ENCODE measurements at places on chromosomes 6 and 20.

DNA sequence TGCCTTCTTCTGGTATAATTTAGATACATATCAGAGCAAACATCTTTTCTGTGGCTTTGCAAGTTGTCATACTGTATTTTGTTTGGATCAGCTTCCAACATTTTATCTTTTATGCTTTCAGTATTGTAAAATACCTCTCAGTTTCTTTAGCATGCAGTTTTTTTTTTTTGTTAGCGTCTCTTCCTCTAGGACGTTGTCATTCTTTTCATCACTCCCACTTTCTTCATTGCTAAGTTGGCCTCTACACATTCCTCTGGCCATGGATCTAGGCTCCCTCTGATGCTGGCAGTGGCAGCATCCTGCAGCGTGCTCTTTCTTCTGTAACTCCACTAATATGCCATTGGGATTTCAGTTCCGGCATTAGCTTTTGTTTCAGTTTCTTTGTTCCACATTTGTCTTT lies 21.7 kb downstream of the RPRD1B start:
- no peak for DNase-seq

DNA sequence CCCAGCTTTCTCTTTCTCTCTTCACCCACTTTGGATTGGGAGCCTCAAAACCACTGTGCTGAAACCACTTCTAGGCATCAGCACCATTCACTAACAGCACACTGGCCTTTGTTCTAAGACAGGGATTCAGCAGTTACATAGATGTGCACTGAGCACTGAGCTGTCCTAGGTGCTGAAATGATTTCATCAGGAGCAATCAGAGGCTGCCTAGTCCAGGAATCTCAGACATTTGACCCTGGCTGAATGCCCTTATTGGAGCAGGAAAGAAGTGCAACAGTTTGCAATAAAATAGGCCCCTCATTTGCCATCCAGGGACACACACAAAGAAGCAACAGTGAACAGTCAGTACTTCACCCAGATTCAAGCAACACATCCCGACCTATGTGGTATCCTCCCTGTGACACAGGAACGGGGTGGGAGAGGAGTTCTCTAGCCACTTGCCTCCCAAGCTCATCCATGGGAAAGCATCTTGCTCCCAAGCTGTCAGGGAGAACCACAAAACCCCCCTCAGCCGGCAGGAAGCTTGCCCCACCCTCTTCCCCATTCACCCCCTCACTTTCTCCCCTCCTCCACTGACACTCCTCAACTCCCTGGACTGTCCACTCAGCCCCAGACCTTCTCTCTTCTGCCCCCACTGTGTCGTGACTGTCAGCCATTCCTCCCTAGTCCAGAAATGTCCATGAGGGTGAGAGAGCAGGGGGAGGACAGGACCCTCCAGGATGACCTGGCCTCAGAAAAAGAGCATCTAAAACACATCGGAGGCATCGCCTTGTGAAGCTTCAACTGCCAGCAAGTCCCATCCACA lies 304.4 kb downstream of the PREX1 start:
- DNase-seq: no peak

DNA sequence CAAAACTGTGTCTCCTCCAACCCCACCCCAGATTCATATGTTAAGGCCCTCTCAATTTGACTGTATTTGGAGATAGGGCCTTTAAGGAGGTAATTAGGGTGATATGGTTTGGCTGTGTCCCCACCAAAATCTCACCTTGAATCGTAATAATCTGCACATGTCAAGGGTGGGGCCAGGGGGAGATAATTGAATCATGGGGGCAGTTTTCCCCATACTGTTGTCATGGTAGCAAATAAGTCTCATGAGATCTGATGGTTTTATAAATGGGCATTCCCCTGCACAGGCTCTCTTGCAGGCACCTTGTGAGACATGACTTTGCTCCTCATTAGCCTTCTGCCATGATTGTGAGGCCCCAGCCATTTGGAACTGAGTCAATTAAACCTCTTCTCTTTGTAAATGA lies 46.6 kb upstream of the TOX2 start:
- DNase-seq: no peak

DNA sequence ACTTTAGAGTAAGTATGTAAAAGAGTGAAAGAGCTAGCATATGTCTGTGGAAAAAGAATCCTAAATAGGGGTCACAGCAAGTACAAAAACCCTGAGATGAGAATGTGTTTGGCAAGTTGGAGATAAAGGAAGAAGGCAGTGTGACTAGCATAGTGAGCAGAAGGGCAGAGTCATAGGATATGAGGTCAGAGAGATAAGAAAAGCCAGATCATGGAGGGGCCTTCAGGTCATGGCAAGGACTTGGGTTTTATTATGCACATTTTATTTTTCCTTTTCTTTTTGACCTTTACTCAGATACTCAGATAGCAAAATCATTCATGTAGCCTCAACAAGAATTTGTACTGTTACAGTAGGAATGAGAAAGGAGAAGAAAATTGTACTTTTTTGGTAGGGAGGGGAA lies 138.0 kb downstream of the GJA1 start:
- DNase-seq: no peak

DNA sequence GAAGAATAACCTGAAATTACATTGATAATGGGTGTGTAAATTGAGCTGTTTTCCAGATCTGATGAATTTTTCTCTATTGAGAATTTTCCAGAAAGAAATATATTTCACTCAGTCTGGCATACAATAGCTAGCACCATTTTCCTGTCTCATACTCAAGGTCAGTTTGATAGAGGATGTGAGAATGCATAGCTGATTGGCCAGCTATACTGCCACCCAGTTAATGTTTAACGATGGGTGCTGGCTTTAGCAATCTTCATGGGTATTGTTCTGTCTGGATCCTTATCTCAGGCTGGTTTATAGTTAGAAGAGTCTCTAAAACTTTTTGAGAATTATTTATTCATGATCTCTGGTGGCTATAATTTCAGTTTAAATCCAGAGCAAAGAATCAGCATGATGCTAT lies 147.4 kb downstream of the HDGFL1 start:
- DNase-seq: no peak

GRCh38 chr20:33784225-33784624 lies 26.9 kb upstream of the CHMP4B start:
- no peak for DNase-seq

DNA sequence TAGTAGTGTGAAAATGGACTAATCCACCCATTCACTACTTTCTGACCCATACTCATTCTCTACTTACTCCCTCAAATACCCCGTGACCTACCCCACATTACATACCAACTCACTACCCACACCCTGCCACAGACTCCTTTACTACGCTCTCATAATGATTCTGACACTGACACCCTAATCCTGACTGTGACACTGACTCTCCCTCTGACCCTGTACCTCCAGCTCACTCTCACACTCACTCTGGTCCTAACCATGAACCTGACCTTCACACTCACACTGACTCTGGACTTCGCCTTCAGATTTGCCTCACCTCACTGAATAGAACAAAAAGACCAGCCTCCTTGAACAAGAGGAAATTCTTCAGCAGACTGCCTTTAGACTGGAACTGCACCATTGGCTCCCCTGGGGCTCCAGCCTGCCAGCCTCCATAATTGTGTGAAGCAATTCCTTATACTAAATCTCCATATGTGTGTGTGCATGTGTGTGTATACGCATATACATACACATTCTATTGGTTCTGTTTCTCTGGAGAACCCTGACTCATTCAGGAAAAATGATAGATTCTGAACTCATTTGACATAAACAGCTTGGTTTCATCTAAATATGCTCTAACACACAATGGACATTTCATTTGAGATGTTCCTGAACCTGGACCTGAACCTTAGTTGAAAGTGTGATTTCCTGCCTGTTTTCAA lies 10.5 kb upstream of the ZNF343 start:
- no peak for DNase-seq

- peak; percentile 47 for DNase-seq
These were observed 8.8 kb downstream of the DUSP15 start for GRCh38 chr20:31861385-31862156.

DNA sequence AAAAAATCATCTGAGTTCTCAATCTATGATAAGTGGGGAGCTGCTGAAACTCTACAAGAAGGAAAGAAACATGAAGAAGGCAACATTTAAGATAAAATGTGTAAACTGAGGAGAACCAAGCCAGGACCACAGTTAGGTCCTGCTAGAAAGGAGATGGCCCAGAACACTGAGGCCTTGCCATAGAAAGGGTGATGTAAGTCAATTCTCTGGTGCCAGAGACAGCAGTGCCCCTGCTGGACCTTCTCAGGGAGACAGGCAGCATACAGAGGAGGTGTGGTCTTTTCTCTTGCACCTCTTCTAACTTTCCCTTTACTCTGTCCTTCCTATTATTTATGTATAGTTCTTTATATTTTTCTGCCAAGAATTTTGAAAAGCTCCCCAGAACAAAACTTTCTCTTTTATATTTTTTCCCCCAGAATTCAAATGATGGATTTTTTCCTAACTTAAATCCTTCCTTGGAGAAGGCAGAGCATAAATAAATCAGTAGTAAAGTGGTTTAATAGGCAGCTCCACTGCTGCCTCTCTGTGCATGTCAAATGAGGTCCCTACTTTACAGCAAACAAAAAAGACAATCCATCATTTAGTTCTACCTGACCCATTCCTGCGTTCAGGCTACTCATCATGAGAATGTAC lies 9.0 kb downstream of the UQCC2 start:
- DNase-seq: no peak

GRCh38 chr6:132590362-132590761 lies 821 bp upstream of the TAAR5 start:
- no peak for DNase-seq

DNA sequence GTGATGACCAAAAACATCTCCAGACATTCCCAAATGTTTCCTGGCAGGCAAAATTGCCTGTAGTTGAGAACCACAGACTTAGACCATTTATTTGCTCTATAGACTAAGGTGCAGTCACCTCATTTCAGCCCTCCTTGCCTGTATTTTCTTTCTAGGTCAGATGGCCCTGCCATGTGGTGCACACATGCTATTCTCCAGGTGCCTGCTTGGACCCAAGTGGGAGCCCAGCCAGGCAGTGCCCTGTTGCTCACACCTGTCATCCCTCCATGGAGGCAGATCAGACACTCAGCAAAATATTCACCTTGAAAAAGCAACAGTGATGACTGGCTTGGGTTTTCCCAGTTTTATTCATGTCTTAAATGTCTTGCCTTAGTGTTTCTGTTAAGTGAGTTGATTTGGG lies 311.4 kb downstream of the TFAP2C start:
- no peak for DNase-seq

GRCh38 chr20:11219192-11219591 lies 545.4 kb upstream of the JAG1 start:
- DNase-seq: no peak

GRCh38 chr6:163712566-163712961 lies 298.0 kb downstream of the QKI start:
- DNase-seq: no peak

DNA sequence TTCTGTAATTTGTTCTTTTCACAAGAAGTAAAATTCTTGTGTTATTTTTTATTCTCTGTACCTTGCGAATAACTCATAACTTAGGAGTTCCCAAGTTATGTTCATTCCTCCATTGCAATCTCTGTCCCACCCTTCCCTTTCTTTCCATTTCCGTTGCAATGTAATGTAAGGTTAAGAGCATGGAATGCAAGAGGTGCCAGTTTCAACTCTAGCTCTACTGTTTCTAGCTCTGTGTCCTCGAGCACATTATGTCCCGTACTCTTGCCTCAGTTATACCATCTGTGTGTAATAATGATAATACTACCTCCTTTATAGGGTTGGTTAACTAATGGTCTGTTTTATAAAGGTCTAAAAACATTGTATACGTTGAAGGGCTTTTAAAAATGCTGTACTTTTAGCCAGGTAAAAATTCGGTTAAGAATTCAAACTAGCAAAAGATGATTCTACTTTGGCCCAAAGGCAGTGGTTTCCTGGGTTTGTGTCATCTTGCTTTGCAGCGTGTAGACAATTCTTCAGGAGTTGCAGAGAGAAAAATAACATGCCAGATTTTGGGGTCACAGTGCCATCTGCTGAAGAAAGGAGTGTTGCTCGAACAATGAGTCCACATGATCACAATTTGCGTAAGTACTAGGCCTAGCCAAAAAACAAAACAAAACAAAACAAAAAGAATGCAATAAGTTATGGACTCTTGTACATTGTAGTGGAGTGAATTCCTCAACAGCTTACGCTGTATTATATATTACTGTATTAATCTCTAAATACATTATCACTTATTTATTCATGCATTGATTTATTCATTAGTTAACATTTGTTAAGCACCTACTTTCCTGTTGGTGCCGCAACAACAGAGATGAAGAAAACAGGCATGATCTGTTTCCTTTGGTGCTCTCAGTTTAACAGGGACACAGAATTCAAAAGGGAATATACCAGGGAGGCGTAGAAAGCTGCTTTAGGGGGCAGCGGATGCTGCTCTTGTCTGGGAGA lies 10.0 kb upstream of the PFDN4 start:
- DNase-seq: no peak

- no peak for DNase-seq
These were observed 5.2 kb downstream of the BTBD9 start for GRCh38 chr6:38634518-38634917.

- DNase-seq: no peak
These were observed 4.7 kb downstream of the GSTA4 start for GRCh38 chr6:52990342-52990741.

GRCh38 chr6:46963626-46964025 lies 41.9 kb upstream of the ADGRF5 start:
- DNase-seq: no peak

DNA sequence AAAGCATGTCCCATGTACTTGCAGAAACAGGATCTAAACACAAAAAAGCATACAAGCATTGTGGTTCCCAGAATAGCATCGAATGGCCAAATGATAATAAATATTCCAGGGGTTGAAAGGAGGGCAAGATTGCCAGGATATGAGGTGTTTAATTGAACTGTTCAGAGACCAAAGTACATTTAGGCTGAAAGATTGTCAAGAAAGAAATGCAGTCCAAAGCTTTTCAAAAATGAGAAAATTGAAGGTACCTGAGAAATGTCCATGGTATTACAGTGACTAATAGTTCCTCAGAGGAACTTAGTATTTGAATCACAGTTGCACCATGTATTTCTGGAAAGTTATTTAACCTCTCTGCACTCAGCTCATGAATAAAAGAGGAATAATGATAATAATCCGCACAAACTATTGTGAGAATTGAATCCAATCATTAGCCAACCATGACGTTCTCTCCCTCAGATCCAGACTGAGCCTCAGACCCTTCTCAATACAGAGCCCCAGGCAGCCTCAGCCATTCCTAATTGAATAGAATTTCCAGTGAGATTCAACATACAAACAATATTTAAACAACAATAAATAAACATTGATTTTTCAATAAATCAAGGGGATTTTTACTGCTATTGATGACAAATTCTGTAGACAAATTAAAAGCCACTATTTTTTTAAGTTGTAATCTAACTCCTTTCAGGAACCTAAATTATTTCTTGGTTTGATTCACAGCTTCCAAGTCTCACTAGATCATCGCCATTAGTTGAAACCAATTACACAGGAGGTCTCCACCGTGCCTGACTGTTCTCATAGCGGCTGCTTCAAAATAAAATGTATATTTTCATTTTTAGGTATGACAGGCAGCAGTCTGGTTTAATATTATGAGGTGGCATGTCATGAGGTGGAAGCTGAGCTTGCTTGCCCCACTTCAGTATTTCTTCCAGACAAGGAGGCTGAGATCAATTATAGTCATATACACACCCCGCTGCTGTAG lies 144.3 kb upstream of the TENT5A start:
- no peak for DNase-seq

- no peak for DNase-seq
These were observed 92.3 kb downstream of the ANKRD60 start for GRCh38 chr20:58136149-58136484.

Measured in stimulated activated CD4-positive, alpha-beta T cell treated with anti-CD3 and anti-CD28 coated beads, TNF-alpha, amount 100 ng/mL, for 4 hours (primary cell).